ENCODE measurements at places on chromosomes 6 and 20.

DNA sequence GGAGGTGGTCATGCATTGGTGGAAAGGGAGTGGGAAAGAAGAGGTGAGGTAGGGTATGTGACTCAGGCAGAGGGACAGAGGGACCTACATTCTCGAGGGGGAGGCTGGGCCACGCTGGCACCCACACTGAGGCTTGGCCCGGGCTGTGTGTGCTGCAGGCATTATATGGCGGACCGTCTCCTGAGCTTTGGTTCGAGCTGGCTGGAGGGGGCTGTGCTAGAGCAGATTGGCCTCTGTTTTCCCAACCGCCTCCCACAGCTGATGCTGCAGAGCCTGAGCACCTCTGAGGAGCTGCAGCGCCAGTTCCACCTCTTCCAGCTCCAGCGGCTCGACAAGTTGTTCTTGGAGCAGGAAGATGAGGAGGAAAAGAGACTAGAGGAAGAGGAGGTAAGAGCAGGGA, 23.4 kb downstream of the DNPH1 start:
- DNase-seq = no peak

DNA sequence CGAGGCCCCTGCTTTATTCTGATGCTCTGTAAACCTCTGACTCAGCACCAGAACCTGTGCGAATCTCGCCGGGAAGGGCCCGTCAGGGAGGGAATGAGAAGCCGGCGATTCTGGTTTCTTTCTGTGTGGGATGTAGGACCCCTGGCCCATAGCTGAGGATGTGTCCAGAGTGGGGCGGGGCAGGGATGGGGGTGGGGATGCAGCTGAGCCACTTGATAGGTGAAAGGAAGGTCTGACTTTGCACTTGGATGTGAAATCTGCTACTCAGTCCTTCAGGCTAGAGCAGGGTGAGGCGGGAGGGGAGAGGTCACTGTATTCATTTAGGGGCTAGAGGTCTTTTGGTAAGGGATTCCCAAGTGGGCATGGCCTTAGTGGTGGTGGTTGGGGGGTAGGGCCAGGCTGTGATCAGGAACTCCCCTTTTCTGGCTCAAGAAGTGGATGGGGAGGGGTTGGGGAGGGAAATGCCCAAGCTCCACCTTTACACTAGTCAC, 2.3 kb downstream of the TOX2 start:
- no peak for DNase-seq

DNA sequence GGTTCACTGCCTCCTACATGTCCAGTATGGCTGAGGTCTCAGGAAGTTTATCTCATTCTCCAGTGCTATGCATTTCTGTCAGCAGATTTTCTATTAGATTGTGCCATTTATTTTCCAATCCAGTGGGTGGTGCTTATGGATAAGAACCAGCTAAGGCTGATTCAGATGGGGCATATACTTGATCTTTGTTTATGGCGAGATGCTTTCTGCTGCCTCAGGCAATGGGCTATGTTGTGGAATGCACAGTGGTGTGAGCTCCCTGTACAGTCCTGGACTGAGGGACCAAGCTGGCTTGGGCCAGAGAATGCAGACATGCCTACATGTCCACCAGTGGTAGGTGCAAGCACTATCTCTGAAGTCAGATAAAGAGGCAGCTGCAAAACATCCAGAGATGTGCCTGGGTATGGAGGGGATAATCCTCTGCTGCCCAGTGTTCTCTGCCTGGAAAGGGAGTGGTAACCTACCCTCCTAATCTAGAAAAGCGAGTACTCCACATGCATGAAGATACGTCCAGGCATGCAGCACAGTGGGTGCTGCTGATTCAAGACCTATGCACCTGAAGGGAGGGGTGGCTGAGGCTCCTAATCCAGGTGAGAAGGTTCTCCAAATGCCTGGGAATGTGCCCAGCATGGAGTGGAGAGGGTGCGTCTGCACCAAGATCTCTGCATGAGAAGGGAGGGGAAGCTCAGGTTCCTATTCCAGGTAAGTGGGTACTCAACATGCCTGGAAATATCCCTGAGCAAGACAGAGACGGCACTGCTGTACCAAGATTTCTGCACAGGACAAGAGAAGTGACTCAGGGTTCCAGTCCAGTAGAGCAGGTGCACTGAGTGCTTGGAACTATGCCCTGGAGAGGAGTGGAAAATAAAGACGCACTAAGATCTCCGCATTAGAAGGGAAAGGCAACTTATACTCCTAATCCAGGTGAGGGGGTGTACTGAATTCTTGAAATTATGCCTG, 9.4 kb downstream of the CST4 start:
- no peak for DNase-seq

DNA sequence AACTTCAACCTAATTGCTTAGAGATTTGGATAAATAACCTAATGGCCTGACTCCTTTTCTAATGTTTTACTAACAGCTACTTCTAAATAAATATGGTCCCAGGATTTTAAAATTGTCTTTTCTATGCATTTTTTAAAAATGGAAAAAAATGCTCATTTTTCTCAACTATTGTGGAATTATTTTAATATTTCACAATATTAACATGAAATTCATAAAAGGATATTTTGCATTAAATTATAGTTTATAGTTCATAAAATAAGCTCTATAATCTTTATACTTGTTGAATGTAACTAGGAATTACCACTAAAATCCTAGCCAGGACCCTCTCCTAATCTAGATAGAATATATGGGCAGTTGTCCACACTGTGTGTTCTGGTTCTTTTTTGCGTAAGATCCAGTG, 37.3 kb downstream of the TBPL1 start:
- DNase-seq = no peak

DNA sequence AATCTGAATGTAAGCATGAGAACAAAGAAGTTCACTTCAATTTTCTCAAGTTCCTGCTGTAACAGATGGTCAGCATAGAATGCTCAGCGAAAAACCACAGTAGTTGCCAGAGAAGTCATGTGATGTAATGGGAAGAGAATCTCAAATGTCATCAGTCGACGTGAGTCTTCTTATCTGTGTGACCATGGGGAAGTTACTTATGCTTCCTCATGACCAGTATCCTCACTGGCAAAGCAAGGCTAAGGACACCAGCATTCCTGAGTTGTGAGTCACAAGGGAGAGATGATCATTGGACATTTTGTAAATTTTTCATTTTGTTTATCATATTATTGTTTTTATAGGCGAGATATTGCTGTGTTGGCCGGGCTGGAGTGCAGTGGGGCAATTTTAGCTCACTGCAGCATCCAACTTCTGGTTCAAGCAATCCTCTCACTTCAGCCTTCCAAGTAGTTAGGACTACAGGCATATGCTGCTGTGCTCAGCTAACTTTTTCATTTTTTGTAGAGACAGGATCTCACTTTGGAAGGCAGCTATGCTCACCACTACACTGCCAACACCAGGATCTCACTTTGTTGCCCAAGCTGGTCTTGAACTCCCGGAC, 21.9 kb downstream of the SGK1 start:
- DNase-seq = peak; percentile 81
